Epithelial cell of prostate (primary cell): ENCODE measurements at places on chromosomes 6 and 20.

GRCh38 chr6:39217177-39217864 is 12.0 kb downstream of the KCNK5 start:
- no peak for DNase-seq

GRCh38 chr6:158808941-158809678 is 10.1 kb downstream of the EZR start:
- DNase-seq, result no peak

DNA sequence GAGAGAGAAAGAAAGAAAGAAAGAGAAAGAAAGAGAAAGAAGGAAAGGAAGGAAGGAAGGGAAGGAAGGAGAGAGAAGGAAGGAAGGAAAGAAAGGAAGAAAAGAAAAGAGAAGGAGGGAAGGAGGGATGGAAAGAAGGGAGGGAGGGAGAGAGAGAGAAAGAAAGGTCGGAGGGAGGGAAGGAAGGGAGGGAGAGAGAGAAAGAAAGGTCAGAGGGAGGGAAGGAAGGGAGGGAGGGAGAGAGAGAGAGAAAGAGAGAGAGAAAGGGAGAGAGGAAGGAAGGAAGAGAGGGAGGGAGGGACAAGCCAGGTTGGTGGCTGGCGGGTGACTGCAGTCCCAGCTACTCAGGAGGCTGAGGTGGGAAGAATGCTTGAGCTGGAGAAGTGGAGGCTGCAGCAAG is 27.3 kb upstream of the ZNF184 start:
- no peak for DNase-seq

GRCh38 chr6:14273191-14273590 is 155.6 kb downstream of the CD83 start:
- no peak for DNase-seq

DNA sequence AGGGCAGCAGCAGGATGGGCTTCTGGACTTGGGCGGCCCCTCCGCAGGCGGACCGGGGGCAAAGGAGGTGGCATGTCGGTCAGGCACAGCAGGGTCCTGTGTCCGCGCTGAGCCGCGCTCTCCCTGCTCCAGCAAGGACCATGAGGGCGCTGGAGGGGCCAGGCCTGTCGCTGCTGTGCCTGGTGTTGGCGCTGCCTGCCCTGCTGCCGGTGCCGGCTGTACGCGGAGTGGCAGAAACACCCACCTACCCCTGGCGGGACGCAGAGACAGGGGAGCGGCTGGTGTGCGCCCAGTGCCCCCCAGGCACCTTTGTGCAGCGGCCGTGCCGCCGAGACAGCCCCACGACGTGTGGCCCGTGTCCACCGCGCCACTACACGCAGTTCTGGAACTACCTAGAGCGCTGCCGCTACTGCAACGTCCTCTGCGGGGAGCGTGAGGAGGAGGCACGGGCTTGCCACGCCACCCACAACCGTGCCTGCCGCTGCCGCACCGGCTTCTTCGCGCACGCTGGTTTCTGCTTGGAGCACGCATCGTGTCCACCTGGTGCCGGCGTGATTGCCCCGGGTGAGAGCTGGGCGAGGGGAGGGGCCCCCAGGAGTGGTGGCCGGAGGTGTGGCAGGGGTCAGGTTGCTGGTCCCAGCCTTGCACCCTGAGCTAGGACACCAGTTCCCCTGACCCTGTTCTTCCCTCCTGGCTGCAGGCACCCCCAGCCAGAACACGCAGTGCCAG is at the start of gene TNFRSF6B:
TNFRSF6B (plus strand) TSS at position 25 of the 729 bp plus-strand sequence; CDS start at position 141, 116 bp downstream.
- no peak for DNase-seq

GRCh38 chr20:3614466-3614865 is 48.7 kb downstream of the GFRA4 start:
- no peak for DNase-seq

DNA sequence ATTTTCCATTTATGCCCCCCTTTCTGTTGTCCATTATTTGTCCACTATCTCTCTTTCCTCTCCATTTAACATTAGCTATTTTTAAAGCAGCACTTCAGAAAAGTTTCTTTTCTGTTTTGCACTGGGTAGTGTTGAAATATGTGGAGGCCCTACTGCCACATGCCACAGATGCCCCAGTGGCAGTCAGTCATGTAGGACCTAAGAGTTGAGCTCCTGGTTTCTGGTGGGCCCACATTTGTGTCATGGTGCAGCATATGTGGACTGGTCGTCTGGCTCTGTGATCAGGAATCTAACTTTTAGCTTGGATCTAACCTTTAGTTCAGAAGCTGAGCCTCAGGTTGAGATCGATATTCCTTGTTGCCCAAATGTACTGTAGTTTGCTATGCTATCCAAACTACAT is 54.8 kb downstream of the HFE start:
- DNase-seq, result no peak
